ENCODE measurements at places on chromosomes 7 and 10.

GRCh38 chr7:30521532-30521931 lies 16.9 kb upstream of the GGCT start:
- H3K4me1 ChIP-seq, result peaks cover 5% of the 10 kb centered on the region
- H3K27me3 ChIP-seq, result no peaks in the 10 kb centered on the region
- H3K27ac ChIP-seq, result no peak overlapping the region
- DNase-seq, result no peak
- H3K4me3 ChIP-seq, result no peak overlapping the region
- peaks cover 3% of the 10 kb centered on the region for H3K36me3 ChIP-seq

GRCh38 chr10:122560279-122560804 lies at the start of gene DMBT1:
Gene DMBT1, plus strand, starts transcription at chr10:122560754. Its CDS starts 17 bp downstream, at chr10:122560771.
- peaks cover 78% of the 10 kb centered on the region for H3K27me3 ChIP-seq
- no peaks in the 10 kb centered on the region for H3K4me1 ChIP-seq
- no peaks in the 10 kb centered on the region for H3K36me3 ChIP-seq
- no peak for DNase-seq

- DNase-seq, result no peak
Observed at GRCh38 chr10:30823651-30824050, 194.1 kb upstream of the LYZL2 start.

- H3K4me1 ChIP-seq, result peaks cover 11% of the 10 kb centered on the region
- no peak overlapping the region for H3K4me3 ChIP-seq
- no peak for DNase-seq
- H3K27ac ChIP-seq, result peak overlapping the region; percentile 65
- no peaks in the 10 kb centered on the region for H3K27me3 ChIP-seq
- H3K36me3 ChIP-seq, result no peaks in the 10 kb centered on the region
Observed at GRCh38 chr10:1183701-1184100, 127.5 kb downstream of the WDR37 start.

GRCh38 chr10:34185998-34186397 lies 629.1 kb downstream of the PARD3 start:
- no peaks in the 10 kb centered on the region for H3K27me3 ChIP-seq
- no peaks in the 10 kb centered on the region for H3K36me3 ChIP-seq
- H3K4me1 ChIP-seq, result peaks cover 78% of the 10 kb centered on the region
- H3K27ac ChIP-seq, result no peak overlapping the region
- H3K4me3 ChIP-seq, result no peak overlapping the region

- peak overlapping the region; percentile 1 for H3K4me3 ChIP-seq
- H3K36me3 ChIP-seq, result no peaks in the 10 kb centered on the region
- H3K27ac ChIP-seq, result no peak overlapping the region
Observed at GRCh38 chr10:16996530-16996964, 133.1 kb downstream of the CUBN start.

DNA sequence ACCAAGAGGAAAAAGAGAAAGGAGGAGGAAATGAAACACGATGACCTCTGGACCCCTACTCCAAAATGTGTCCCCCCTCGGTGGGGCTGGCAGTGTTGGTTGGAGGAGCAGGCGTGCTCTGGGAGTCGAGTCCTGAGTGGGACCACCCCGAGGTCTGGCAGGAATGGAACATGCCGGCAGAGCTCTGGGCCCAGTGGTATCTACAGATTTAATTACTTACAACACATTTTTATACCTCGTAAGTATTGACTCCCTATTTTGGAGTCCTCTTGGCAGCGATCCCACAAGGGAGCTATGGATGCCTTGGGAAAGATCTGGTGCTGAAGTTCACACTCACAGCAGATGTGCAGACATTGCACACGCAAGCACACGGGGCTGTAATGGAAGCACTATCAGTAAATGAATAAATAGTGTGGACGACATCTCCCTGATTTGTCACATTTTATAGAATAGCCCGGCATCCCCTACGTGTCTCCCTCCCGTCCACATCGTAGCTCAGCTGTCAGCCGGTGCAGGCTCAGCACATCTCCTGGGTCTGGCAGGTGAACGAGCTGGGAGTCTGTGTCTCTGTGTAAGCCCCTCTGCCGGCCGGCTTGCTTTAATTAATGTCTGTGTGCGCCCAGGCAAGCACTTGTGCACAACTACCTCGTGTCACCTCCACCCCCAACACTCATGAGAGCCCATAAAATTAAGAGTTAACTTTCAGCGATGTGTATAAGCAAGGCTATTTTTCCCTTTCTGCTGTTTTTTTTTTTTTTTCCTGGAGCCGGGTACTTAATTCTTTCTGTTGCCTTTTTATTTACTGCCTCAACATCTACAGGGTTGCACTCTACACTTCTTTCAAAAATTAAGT lies 603.2 kb downstream of the LRMDA start:
- peak overlapping the region; percentile 81 for H3K27ac ChIP-seq
- no peak for DNase-seq
- H3K4me1 ChIP-seq, result peaks cover 38% of the 10 kb centered on the region
- H3K27me3 ChIP-seq, result peaks cover 5% of the 10 kb centered on the region
- peaks cover 3% of the 10 kb centered on the region for H3K36me3 ChIP-seq
- H3K4me3 ChIP-seq, result peak overlapping the region; percentile 62

GRCh38 chr7:132430861-132431822 lies 145.1 kb downstream of the PLXNA4 start:
- H3K36me3 ChIP-seq, result no peaks in the 10 kb centered on the region
- H3K27me3 ChIP-seq, result no peaks in the 10 kb centered on the region
- DNase-seq, result no peak

DNA sequence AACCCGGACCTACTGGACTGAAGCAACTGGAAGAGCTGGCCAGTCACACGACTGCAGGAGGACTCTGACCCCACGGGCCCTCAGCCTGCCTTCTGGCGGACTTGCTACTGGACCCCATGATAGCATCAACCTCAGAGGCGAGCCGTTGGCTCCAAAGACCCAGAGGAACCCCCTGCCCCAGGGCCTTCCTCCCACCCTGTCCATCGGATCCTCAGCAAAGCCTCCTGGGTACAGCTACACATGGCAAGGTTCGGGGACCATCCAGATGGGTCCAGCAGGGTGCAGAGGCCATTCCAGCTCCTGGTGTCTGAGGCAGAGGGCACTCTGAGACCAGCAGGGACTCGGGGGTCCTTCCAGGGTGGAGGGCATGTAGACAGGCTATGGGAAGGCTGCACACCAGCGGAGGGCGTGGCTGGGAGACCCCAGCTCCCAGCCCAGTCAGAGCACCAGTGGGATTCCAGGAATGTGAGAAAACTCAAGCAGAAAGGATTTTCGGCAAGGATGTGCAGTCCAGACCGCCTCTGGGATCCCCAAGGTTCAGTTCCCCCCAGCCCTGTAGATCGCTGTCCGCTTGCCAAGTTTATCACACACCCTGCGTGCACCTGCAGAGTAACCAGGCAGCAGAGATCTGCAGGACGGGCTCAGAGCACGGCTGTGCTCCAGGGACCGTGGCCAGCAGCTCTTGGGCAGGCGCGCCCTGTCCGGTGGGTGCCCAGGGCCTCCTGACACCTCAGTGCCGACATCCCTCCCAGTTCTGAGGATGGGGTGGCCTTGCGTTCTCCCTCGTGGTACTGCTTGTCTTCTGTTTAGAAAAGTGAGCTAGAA lies 89.8 kb upstream of the PPP2R2D start:
- DNase-seq, result no peak
- H3K27ac ChIP-seq, result no peak overlapping the region
- no peak overlapping the region for H3K4me3 ChIP-seq
- peaks cover 12% of the 10 kb centered on the region for H3K4me1 ChIP-seq
- H3K27me3 ChIP-seq, result peaks cover 5% of the 10 kb centered on the region

GRCh38 chr7:36644625-36645422 lies 79.5 kb downstream of the AOAH start:
- DNase-seq, result no peak
- no peak overlapping the region for H3K4me3 ChIP-seq

- H3K4me3 ChIP-seq, result no peak overlapping the region
- no peak for DNase-seq
- no peaks in the 10 kb centered on the region for H3K36me3 ChIP-seq
Observed at GRCh38 chr10:96619120-96619519, 32.3 kb upstream of the TM9SF3 start.

- H3K27me3 ChIP-seq, result no peaks in the 10 kb centered on the region
- no peaks in the 10 kb centered on the region for H3K36me3 ChIP-seq
- no peak overlapping the region for H3K27ac ChIP-seq
- H3K4me3 ChIP-seq, result no peak overlapping the region
- H3K4me1 ChIP-seq, result no peaks in the 10 kb centered on the region
Observed at GRCh38 chr7:50121286-50121685, 28.2 kb upstream of the ZPBP start.

- peaks cover 13% of the 10 kb centered on the region for H3K4me1 ChIP-seq
- peak overlapping the region; percentile 57 for H3K27ac ChIP-seq
- peaks cover 22% of the 10 kb centered on the region for H3K36me3 ChIP-seq
- H3K4me3 ChIP-seq, result no peak overlapping the region
Observed at GRCh38 chr7:158655931-158656441, 48.6 kb downstream of the NCAPG2 start.

GRCh38 chr7:80210400-80210799 lies 75.8 kb downstream of the GNAI1 start:
- H3K27ac ChIP-seq, result no peak overlapping the region
- no peaks in the 10 kb centered on the region for H3K27me3 ChIP-seq
- peaks cover 12% of the 10 kb centered on the region for H3K36me3 ChIP-seq
- H3K4me1 ChIP-seq, result peaks cover 15% of the 10 kb centered on the region

DNA sequence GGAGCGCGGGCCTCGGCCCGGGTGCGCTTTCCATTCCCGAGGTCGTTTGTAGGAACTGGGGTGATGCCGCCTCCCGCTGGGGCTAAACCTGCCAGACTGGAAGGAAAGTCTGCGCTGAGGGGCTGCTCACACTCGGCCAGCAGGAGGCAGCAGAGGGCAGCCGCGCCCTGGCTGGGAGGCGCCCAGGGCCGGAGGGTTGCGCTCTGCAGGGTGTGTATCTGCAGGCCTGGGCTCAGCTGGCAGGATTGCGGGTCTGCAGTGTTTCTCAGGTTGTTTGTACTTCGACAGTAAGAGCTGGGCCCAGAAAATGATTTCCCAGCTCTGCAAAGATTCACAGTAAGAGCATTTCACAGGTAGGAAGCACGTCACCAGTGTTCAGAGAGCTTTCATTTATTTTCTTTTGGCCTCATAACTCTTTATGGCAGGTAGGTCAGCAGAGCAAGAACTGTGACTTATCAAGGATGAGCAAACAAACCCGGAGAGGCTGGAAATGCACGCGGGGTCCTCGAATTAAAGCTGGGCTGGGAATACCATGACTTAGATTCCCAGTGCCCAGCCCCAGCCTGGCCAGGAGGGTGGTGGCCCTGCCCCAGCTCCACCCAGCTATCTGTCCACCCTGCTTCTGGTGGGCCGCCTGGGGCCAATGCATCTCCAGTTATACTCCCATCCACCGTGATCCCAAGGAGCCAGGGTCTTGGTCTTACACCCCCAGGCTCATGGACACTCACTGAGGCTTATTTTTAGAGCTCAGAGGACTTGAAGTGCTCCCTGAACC lies 15.2 kb upstream of the PPP2R2D start:
- peaks cover 2% of the 10 kb centered on the region for H3K27me3 ChIP-seq
- peak; percentile 85 for DNase-seq
- no peak overlapping the region for H3K27ac ChIP-seq
- H3K4me3 ChIP-seq, result no peak overlapping the region
- peaks cover 3% of the 10 kb centered on the region for H3K36me3 ChIP-seq
- H3K4me1 ChIP-seq, result peaks cover 10% of the 10 kb centered on the region

GRCh38 chr7:2718296-2718965 lies 30.4 kb downstream of the AMZ1 start:
- H3K4me1 ChIP-seq, result peaks cover 31% of the 10 kb centered on the region
- no peak overlapping the region for H3K4me3 ChIP-seq
- peak overlapping the region; percentile 6 for H3K27ac ChIP-seq
- DNase-seq, result no peak
- no peaks in the 10 kb centered on the region for H3K27me3 ChIP-seq

GRCh38 chr7:31549611-31550010 lies 35.7 kb downstream of the ITPRID1 start:
- no peaks in the 10 kb centered on the region for H3K36me3 ChIP-seq
- H3K27ac ChIP-seq, result no peak overlapping the region
- no peak for DNase-seq
- H3K4me1 ChIP-seq, result peaks cover 19% of the 10 kb centered on the region
- no peaks in the 10 kb centered on the region for H3K27me3 ChIP-seq
- H3K4me3 ChIP-seq, result no peak overlapping the region

- H3K27ac ChIP-seq, result no peak overlapping the region
- no peaks in the 10 kb centered on the region for H3K36me3 ChIP-seq
- H3K27me3 ChIP-seq, result no peaks in the 10 kb centered on the region
- peaks cover 12% of the 10 kb centered on the region for H3K4me1 ChIP-seq
Observed at GRCh38 chr7:79615871-79616640, 162.6 kb upstream of the MAGI2 start.

DNA sequence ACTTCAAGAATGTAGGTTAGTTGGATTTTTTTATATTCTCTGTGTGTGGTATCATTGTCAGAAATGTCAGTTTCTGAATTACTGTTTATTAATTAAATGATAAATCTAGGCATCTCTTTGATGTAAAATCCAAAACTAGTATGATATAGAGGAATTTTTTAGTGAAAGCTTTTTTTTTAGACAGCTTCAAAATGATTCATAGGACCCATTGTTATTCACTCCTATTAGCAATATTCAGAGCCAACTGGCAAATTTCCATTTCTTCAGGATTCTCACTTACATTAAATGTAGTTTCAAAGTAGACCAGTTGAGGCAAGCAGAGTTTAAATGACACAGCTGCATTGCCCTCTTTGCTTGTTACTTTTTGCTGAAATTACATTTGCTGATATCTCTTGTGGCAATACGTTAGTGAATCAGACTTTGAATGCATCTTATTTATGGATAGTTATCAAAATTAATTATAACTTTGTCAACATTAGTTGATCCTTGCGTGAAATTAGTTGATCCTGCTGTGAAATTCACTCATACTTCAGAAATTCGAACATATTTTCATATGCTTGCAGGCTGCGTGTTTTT lies 20.3 kb downstream of the ZNF277 start:
- H3K27me3 ChIP-seq, result no peaks in the 10 kb centered on the region
- no peak overlapping the region for H3K27ac ChIP-seq
- no peak overlapping the region for H3K4me3 ChIP-seq
- DNase-seq, result no peak

DNA sequence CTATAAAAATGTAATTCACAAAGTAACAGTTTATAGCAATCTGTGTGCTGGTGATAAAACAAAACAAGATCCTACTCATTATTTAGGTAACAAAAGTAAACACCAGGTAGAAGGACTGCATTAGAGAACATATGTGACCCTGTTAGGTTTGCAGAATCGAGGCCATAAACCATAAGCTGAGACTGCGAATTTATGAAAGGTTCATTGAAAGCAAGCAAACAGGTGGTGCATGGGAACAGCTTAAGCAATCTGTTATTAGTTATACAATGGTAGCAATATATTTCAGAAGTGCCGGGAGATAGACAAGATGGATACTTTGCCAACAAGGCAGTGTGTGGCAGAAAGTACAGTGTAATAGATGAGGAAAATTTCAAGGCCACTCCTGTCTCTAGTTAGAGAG lies 23.5 kb upstream of the FAM133B start:
- no peak overlapping the region for H3K27ac ChIP-seq
- H3K27me3 ChIP-seq, result peaks cover 9% of the 10 kb centered on the region
- H3K4me3 ChIP-seq, result no peak overlapping the region
- H3K4me1 ChIP-seq, result peaks cover 4% of the 10 kb centered on the region
